Activated T-cell treated with anti-CD3 and anti-CD28 coated beads, Interleukin-2, amount 50 U/mL, for 4 hours (primary cell): ENCODE measurements at places on chromosomes 2 and 18. TPM values are rescaled to one million over a fixed set of nuclear protein-coding genes. Genes with fewer than 3 reads are reported as not detected.

GRCh38 chr2:101815154-101815553 is 117.6 kb downstream of the MAP4K4 start:
- no peak for DNase-seq

DNA sequence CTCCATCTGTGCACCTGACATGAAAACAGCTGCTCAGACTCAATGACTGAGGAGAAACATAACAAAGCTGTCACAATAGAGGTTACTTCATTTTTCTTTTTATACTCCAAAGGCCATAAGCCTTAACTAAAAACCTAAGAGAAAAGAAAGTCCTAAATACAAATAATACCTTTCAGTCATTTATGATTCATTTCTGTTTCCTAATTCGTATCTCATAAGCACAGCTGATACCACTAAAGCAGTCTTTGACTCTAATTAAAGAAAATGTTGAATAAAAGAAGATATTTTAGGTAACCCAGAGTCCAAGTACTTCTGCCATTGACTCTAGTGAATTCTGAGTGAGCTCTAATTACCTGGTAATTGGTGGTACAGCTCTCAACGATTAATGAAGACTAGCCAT is 20.6 kb downstream of the NEMP2 start:
- DNase-seq: no peak

- DNase-seq: no peak
Measured at GRCh38 chr2:120014226-120014980, 1.5 kb downstream of the EPB41L5 start.

Gene VSNL1
- total RNA-seq: not detected

- no peak for DNase-seq
Measured at GRCh38 chr18:73458186-73458964, 590.6 kb upstream of the NETO1 start.

GRCh38 chr2:202941771-202942170 is 29.7 kb downstream of the CARF start:
- no peak for DNase-seq

Gene ANKRD30BL
- total RNA-seq: not detected

DNA sequence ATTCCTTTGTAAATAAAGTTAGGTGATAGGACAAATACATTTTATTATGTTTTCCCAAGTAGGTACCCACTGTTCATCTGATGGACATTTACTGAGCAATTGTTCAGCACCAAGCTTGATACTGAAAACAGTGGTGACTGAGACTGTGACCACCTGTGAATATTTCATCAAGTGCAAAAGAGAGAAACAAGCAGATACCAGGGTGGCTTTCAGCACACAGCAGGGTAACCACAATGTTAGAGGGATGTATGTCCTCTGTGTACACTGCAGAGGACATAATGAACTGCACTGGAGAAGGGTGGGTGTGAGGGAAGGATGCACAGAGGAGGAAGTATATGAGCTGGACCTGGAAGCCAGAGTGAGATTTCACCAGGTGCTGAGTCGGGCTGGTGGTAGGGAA is 411.8 kb downstream of the RAD51AP2 start:
- no peak for DNase-seq

- no peak for DNase-seq
Measured at GRCh38 chr18:3345885-3346284, 84.0 kb downstream of the MYL12B start.

DNA sequence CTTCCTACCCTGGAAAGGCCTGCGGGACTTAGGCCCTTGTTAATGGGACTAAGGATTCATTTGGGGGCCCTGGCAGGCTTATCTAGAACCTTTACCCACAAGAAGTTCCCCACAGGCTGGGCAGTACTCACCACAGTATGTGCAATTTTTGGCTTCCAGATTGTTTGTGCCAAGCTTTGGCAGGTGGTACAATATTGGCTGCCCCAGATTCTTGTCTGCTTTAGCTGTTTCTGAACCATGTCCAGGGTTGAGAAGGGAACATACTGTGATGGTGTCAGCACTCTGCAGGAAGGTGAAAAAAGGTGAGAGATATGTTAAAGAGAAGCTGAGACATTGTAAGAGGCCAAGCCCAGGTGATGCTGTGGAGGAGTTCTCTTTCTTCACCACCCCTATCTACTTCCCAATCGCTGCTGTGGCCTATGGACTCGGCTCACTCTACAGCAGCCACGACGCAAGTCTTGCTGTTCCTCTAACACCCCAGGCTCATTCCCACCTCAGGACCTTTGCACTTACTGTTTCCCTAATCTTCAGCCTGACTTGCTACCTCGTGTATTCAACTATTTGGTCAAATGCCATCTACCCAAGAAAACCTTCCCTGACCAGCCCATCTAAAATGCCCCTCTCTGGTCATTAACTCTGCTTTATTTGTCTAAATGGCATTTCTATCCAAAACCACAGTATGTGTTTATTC is 9.2 kb downstream of the SLC4A5 start:
- no peak for DNase-seq

Gene ZSWIM2
- total RNA-seq: not detected

DNA sequence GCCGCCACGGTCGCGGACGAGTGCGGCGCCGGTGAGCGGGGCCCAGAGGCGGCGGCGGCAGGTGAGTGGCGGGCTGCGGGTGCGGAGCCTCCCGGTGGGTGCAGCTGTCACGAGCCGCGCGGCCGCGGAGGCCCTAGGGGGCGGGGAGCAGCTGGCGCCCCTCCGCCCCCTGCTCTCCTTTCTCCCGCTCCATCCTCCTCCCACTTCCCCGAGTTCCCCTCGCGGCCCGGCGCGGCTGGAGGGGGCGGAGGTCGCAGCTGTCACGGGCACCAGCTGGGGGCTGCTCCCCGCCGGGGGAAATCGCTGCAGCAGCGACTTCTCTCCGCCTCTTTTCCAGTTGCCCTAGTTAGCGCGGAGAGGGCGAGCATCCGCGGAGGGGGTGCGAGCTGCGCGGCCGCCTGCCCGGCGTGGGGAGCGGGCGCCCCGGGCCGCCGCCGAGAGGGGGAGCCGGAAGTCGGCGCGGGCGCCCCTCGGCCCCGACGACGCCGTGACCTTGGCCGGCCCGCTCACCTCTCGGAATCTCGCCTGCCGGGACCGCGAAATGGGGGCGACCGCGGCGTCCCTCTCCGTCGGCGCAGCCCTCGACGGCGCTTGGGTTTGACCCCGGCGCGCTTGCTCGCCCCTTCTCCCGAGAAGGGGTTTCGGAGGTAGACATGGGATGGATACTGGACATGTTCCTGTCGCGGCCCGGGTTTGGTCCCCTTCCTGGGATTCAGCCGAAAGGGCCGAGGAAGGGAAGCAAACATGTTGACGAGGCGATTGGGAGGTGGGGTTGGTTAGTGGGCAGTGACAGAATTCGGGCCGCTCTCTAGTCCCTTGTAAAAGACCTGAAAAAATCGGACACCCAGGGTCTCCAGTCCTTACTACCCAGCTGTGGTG is 727 bp downstream of the NCOA1 start:
- DNase-seq: peak; percentile 51

DNA sequence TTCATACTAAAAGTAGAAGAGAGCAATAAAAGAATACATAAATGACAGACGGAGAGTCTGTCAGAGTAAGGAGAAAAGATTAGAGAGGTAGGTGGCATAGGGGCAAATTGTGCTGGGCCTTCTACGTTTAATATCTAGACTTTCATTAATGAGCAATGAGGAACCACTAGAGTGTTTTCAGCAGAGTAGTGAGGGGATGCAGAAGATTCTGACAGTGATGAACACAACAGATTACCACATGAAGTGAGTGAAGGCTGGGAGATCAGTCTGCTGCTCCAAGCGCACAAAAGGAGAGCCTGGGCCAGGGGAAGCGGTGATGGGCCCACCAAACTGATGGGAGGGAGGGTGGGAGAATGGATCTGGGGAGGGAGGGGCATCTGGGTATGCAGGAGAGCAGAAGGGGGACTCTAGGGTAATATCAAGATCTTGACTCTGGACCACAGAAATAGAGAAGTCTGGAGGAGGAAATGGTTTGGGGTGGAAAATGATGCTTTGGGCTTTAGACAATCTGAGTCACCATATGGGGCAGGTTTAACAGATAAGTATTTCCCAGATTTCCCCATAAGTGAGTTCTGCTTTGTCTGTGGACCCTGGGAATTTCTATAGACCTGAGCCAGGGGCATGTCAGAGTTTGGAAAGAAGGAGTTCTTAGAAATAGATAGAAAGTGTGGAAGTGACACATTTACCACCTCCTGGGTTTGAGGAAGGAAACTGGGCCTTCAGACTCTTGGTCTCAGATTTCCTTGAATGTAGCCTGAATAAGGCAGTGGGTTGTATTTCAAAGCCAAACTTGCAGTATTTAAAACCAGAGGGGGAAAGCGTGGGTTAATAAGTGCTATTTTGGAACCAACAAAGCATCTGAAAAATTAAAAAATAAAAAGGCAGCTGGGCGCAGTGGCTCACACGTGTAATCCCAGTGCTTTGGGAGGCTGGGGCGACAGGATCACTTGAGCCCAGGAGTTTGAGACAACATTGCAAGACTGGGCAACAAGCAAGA is 15.0 kb upstream of the IL1A start:
- no peak for DNase-seq

- no peak for DNase-seq
Measured at GRCh38 chr2:114769110-114769509, 326.7 kb downstream of the DPP10 start.

Gene UGT1A4
- total RNA-seq: not detected

Gene MRPL30
- 28.2 TPM for total RNA-seq

Gene GPR39
- not detected for total RNA-seq

GRCh38 chr2:207528980-207529329 is 807 bp upstream of the CREB1 start:
- peak; percentile 52 for DNase-seq

GRCh38 chr2:136502660-136503059 is 262.7 kb upstream of the THSD7B start:
- no peak for DNase-seq

DNA sequence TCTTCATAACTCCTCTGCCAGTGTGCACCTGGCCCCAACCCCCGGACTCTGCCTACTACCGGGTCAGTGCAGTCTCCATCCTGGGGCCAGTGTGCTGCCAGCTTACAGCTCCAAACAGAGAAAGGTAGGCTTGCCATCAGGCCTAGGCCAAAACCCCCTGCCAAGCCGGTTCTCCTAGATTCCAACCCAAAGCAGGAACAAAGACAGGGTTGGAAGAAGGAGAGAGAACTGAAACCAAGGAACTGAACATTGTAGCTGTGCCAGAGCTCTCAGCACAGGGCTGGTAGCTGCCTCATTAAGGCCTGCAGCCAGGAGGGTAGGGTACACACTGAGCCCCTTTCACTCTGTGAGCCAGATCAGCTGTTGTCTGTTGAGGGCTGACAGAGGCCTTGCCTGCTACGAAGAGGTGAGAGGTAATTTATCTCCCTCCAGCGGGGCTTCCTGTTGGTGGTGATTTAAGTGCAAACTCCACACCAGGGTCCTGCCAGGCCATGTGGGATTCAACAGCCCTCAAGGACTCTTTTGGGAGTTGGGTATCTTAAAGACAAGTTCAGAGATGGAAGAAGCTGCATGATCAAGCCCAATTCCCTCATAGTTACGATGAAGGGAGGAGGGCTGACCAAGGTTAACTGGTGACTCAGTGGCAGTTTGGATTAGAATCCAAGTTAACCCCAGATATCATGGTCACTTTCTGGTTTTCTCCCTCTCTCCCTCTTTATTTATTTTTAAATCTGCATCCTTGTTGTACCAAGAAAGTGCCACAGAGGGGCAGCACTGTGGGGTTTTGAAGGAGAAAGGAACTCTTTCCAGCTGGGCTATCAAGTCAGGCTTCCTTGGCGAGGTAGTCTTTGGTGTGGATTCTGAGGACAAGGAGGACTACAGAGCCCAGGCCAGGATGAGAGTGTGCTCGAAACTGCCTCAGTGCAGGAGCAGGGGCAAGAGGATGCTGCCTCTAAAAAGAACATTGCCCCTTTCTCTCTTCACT is 48.1 kb downstream of the CYRIA start:
- DNase-seq: no peak

GRCh38 chr18:39681061-39681460 is 2115.5 kb upstream of the CELF4 start:
- no peak for DNase-seq

DNA sequence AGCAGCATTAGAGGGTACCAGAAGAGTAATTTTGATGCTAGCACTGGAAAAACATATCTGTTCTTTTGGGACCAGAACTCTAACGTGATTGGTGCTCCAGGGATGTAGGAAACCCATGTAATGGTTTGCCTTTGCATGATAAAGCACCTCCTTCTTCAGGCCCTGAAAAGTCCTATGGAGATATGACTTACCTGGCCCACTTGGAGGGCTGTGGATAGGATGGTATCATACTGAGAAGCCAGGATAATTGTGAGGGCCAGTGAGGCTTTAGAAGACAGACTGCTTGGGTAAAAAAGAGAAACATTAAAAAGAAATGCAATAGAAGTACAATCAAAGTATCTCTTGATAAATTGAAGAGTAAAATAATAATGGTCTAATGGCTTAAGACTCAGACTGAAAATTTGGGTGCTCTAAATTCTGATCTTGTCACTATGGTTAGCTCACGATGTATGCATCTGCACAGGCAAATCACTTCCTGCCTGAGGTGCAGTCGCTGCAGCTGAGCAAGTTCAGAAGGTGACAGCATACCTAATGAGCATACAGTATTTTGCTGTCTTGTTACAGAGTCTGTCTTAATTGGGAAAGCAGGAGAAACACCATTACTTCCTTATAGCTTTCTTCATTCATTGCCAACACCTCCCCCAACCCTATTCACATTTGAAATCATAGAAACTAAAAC is 371.5 kb downstream of the NUP35 start:
- DNase-seq: no peak

- no peak for DNase-seq
Measured at GRCh38 chr2:80351231-80351630, 46.7 kb upstream of the LRRTM1 start.

DNA sequence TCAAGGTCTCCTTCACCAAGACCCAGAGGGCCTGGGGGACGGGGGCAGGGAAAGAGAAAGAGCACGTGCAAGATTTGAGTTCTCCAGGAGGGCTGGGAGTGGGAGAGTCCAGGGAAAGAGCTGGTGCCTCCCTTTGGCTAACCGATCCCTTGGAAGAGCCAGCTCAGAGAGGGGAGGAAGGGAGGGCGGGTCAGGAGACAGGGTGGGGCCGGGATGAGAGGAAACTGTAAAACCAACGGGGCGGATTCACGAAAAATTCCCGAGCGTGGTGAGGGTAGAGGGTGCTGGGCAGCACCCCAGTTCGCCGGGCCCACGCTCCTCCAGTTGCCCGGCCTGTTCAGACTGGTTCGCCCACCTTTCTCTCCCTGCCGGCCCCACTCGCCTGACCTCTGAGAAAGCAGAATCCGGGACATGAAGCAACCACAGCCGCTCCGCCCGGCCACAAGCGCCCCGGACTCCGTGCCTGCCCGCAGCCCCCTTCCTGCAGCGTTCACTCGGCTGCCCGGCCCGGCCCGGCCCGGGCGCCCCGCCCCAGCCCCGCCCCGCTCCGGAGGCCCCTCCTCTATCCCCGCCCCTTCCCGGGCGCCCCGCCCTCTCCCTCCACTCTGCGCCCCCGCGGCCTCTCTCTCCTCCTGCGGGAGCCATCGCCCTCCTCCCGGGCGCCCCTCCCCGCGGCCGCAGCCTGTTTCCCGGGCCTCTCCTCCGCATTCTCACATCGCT is 230.9 kb upstream of the SMAD2 start:
- DNase-seq: peak; percentile 51
